ENCODE measurements at places on chromosomes 7 and 10. TPM values are rescaled to one million over a fixed set of nuclear protein-coding genes. Genes with fewer than 3 reads are reported as not detected.

The ICA1 gene
- 2.9 TPM for total RNA-seq

The LBX1 gene
- total RNA-seq = not detected

The CPVL gene
- total RNA-seq = not detected

The VSTM4 gene
- not detected for total RNA-seq

The SLIT1 gene
- total RNA-seq = 0.15 TPM

The RAB19 gene
- total RNA-seq = 0.35 TPM

The DDX56 gene
- 86.3 TPM for total RNA-seq

The ACSM6 gene
- total RNA-seq = not detected

The ANKRD30A gene
- total RNA-seq = 0.58 TPM

The NEBL gene
- 0.08 TPM for total RNA-seq

The HBP1 gene
- total RNA-seq = 7.5 TPM

The CALD1 gene
- 0.54 TPM for total RNA-seq

The VWDE gene
- 0.74 TPM for total RNA-seq

The GIMAP7 gene
- total RNA-seq = 3.4 TPM

The PSTK gene
- total RNA-seq = 3.2 TPM

The CDK14 gene
- 56.7 TPM for total RNA-seq

The UFSP1 gene
- total RNA-seq = 5.6 TPM

The AKR1C8 gene
- total RNA-seq = not detected

The CALML5 gene
- total RNA-seq = not detected

The SMURF1 gene
- total RNA-seq = 14.0 TPM

The OR2A5 gene
- not detected for total RNA-seq

All from GM12878 (cell line).